ENCODE measurements at places on chromosomes 16 and 17.

GRCh38 chr16:53537626-53538025, 34.6 kb upstream of the AKTIP start:
- DNase-seq: no peak

DNA sequence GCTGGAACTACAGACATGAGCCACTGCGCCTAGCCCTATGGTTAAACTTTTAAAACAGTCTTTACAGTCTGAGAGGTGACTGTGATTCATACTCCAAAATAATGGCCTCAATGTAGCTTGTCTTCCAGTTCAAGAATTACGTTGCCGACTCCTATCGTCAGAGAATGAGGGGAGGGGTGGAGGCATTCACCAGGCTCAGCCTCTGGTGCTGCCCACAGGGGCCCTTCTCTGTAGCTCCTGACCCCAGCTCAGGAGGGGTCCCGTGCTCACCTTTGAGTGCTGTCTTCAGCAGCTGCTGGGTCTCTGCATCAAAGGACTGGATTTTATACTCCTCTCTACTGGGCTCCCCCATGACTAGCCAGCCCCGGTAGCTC, 1.2 kb downstream of the MIF4GD start:
- no peak for DNase-seq

DNA sequence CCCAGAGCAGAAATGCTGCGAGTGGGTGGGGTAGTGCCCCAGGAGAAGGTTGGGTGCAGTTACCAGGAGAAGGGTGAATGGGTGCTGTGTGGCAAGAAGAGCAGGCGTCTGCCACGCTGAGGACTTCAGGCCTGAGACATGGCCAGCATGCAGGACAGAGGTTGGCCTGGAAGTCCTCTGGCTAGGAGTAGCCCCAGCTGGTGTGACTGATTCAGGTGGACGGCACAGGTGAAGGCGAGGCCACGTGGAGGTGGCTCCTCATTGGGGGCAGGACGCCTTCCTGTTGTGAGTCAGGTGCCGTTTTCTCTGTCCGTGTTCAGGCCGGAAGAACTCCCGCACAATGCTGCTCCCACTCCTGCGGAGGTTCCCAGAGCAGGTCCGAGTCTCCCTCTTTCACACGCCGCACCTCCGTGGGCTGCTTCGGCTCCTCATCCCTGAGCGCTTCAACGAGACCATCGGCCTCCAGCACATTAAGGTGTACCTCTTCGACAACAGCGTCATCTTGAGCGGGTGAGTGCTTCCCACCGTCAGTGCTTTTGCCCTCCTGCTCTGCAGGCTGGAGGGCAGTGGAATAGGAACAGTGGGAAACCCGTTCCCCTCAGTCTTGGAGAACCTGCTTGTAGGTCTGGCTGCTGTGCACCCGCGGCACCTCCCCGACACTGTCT, 20.7 kb downstream of the PGS1 start:
- no peak for DNase-seq

DNA sequence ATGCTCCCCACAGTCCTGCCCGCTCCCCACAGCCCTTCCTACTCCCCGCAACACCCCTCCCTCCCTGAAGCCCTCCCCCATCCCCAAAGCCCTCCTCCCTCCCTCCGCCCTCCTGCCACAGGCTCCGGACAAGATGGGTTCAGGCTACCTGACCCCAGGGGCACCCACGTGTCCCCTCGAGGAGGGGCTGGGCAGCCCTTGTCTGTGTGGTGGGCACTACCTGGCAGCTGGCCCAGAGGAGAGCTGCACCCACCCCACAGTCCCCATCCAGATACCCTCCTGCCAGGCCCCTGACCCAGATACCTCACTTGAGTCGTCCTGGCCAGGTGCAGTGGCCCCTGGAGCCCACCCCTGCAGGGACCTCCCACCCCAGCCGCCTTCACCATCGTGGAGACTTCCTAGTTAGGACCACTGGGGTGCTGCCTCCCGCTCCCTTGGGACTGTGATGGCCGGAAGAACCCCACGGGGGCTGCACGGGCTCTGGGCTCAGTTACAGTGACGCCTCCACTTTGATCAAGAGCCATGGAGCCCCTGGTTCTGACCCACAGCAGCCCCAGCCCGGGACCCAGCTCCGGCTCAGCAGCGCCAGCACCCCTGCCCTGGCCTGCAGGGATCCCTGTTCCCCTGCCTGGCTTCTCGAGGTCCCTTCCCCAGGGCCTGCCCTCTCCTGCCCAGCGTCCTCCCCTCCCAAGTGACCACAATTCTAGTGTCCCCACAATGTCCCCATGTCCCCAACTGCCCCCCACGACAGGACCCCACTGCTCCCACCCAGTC, 806 bp downstream of the PERCC1 start:
- DNase-seq: no peak

GRCh38 chr16:27928542-27928941, 135.0 kb downstream of the GSG1L start:
- no peak for DNase-seq

DNA sequence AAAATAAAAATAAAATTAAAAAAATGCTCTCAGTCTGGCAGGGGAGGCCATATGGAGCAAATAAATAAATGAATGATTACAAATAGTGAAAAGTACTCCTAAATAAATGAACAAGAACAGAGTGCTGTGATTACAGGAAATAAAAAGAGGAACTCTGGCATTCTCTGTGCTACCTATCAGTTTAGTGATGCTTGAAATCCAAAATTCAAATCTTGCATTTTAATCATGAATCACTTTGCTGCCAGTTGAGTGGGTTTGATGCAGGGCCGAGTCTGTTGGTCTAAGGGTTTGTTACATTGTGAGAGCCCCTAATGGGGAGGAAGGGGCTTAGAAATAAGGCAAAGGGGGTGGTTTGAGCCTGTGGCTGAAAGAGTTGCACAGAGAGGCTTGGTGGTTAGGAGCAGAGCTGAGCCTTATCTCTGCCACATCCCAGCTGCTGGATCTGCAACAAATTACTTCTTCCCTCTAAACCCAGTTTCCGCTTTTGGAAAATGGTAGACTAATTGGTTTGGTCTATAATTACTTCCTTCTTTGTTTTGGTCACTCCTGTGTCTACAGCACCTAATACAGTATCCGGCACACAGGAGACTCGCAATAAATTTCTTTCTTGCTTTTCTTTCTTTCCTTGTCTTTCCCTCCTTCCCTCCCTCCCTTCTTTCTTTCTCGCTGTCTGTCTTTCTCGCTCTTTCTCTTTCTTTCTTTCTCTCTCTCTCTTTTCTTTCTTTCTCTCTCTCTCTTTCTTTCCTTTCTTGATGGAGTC, 6.3 kb upstream of the ABCC1 start:
- DNase-seq: no peak

GRCh38 chr17:76492989-76493501, 8.2 kb downstream of the RHBDF2 start:
- DNase-seq: peak; percentile 87

DNA sequence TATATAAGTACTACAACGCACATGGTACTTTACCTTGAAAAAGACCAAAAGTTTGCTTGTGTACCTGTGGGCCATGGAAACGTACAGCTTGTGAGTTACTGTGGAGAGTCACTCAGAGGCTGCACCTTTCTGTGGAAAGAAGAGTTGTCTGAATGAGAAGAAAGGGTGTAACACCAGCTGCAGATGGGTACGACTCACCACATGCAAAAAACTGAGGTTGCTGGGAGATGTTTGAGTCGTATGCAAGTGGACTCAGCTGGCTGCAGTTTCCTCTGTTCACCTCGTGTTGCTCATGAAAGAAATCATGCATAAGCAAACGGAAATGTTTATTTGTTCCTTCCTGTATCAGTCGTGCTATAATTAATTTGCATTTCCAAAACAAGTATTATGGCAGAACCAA, 22.4 kb upstream of the DYNLRB2 start:
- peak; percentile 2 for DNase-seq

DNA sequence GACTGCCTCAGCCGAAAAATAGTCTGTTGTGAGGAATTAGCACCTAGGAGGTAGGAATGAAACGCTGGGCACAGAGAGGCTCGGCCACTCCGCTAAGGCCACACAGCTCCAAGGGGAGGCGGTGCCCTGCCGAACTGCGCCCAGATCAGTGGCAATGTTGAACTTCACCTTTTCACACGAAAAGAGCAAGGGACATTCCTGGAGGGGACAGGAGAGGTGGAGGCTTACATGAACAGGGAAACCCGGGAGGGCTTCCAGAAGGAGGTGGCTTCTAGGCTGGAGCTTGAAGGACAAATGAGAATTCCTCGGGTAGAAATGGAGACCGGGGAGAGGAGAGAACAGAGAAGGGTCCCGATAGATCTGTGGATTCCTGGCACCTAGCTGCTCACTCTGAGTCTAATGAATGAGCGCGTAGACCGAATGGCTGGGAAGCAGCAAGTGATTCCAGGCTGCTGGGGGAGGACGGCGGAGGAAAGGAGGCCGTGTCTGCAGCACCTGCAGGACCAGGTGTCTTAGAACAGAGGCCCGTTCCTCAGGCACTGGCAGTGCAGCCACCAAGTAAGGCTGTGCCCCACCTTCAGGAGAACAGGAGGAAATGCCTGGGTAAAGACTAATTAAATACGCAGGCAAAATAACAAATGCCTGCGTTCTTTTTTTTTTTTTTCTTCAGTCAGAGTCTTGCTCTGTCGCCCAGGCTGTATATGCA, 722 bp upstream of the SLC38A10 start:
- DNase-seq: peak; percentile 29

DNA sequence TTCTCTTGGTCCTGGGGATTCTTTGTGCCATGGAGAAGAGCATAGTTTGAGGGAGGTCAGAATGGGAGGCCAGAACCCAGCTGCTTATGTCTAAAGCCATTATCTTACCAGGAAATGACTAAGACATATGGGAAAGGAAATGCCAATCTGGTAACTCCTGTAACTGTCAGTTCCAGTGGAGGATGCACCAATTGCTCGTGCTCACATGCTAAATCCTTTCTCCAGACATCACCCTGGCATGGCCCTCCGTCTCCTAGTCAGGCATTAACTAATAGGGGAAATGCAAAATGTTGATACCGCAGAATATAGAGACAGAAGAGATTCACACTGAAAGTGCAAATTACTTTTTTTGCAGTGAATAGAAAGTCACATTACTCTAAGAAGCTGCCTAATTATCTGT, 255.6 kb upstream of the HSBP1 start:
- DNase-seq: no peak

DNA sequence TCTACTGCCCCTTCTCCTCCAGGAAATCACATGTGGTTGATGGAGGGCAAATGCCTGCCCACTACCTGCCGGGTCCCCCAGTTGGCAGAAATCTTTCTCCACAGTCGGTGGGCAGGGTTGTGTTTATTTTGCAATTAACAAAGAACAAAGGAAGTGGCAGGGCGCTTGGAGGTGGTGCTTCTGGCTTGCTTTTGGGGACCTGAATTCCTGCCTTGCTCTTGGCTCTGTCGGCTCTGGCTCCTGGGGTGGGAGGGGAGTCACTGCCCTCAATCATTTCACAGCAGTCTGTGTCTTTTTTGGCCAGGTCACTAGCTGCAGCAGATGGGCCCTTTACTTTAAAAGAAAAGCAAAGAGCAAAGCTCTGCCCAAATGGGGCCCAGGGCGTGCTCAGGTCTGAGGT, 69.2 kb downstream of the C16orf78 start:
- no peak for DNase-seq

DNA sequence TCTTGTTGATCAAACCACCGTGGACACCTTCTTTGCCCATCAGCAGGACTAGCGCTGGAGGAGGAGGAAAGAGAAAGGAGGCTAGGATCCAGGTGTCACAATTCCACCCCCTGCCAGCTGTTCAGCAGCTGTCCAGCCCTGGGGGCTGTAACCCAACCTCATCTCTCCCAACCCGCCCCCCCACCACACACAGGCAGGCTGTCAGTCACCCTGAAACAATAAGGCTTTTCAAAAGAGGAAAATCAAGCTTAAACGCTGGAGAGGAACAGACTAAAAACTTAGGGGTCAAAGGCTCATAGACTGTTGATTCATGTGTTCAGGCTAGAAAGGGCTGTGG, 2.4 kb downstream of the PFN1 start:
- DNase-seq: no peak

DNA sequence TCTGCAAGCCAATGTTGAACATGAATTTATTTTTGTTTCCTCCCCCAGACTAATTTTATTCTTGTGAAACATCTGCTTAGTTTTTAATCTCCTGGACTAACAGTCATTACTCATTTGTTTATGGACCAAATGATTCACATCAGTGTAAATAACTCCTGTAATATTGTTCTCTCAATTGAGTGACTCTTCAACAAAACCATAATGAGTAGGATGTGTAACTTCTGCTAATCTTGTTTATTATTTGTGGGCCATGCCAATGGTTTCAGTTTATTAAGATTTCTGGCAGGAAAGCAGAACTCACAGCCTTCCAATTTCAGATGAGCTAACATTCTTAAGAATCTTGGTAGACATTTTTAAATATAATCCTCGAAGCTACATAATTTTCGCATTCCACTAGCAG, 1216.3 kb upstream of the GOT2 start:
- no peak for DNase-seq

GRCh38 chr16:27224741-27225300, 21.5 kb downstream of the KDM8 start:
- no peak for DNase-seq

- peak; percentile 93 for DNase-seq
These were observed 25.9 kb downstream of the OGFOD1 start for GRCh38 chr16:56477096-56477878.

DNA sequence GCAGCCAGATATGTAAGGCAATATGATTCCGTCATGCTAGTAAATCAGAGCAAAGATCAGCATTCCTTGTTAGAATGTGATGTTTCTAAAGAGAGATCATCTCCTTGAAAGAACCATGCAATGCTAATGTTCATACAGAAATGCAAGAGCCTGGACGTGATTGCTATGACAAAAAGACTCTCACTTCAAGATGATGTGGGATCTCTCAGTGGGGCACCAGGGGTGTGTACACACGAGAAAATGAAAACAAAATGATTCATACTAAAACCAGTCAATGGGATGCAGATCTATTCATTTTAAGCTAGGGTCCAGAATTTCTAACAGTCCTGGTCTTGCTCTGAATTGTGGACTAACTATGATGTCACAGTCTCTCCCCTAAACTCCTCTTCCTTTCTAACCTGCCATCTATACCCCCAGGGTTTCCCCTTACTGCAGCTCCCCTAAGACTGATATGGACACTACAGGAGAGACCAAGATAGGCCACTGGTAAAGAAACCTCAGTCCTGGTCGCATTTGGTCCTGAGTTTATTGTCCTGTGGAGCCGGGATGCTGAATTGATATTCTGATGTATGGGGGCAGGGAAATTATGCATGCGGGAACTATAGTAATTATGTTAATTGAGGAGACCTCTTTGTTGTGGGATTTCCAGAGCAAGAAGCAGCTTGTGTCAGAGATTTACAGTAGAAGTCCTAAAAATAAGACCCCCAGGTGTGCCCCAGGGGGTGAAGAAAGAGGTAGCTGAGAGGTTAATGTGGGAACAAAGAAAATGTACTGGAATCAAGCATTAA, 179.0 kb downstream of the PMP22 start:
- DNase-seq: peak; percentile 3

DNA sequence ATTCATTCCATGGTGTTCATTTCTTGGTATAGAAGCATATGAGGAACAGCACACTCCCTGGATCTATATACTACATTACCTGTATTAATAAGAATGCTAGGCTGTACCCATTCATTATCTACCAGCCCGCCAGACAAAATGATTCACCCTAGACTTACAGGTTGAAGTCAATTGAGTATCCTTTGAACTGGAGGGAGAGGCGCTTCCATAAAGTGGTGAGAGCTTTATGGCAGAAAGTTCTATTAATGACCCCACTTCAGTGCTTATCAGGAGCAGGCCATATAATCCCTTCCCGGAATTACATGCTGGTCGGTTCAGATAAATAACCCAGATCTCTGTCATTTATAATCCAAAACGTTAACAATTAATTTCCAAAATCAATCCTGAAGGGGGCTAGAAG, 44.5 kb upstream of the TOX3 start:
- no peak for DNase-seq
